ENCODE measurements at places on chromosomes 6 and 20.

DNA sequence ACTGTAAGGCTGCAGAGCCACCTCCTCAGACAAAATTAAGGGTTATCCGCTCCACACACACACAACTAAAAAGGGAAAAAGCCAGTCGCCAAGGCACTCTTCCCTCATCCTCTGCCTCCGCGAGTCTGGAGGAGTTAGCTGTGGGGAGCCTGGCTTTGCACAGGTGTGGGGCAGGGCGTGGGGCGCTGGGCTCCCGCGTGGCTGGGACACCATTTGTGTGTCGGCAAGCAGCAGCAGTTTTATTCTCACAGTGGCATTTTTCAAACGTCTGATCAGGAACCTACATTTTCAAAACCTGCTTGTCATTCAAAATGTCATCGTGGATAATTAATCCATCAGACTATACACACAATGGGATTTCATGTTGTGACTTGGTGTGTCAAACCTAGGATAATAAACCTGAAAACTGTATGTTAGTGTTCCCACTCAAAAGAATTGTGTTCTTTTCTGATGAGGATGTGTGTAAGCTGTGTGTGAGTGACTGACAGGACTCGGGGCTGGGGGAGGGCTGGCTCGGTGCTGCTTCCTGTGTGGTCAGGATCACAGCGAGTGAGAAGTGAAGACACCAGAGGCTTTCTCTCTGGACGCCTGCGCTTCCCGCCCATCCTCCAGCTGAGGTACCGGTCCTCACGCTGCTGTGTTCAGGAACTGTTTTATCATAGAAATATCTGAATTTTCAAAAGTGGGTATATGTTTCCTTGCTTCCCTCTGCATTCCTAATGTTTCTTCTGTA, 83.1 kb downstream of the IRF4 start:
- DNase-seq: peak; percentile 11

- no peak for DNase-seq
These were observed 29.5 kb downstream of the BFSP1 start for GRCh38 chr20:17501701-17502100.

DNA sequence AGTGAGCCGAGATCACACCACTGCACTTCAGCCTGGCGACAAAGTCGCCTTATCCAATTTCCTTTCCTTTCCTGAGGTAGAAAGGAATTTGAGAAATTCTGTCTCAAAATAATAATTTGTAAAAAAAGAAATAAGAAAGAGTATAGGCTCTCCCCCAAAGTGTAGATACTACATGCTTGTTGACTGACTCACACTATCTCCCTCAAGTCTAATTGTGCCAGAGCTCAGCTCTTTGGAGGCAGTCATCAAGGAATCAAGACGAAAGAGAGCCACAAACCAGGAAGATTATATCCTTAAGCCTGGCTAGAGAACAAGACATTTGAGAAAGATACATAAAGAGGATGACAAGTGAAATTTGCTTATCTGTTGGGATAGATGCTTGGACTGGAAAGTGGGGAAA, 3.7 kb upstream of the FKBPL start:
- DNase-seq: peak; percentile 80

GRCh38 chr20:37841389-37841788, 61.5 kb upstream of the VSTM2L start:
- no peak for DNase-seq

- DNase-seq: peak; percentile 97
These were observed 45.2 kb upstream of the NT5E start for GRCh38 chr6:85404564-85405174.

DNA sequence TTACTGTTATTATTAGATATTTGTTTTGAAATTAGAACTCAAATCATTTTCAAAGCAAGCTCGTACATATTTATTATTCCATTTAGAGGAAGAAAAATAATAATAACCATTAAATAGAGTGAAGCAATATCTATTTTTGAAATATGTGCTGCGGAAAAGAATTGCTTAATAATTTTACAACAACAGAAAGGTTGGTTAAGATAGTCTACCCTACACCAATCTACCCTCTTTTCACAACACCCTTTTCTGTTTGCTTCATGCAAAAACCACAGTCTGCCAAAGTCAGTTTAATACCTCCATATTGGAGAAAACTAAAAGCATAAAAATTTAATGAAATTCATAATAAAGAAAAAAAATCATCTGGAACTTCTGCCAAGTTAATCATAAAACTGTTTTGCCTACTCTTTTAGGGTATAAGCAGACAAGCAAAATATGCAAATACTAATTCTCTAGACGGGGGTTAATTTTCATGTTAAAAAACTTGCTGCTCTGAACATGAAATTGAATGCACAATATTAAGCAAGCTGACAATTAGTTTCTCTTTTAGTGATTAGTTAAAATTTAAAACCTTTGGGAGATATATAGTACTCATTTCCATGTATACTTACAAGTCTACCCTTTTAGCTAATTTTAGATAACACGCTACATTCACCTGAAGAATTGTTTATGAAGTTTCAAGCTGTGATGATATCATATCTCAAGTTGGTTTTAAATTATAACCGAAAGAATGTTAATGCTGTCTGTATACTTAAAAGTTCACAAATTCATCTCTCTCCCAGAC, 100.2 kb downstream of the AHI1 start:
- DNase-seq: no peak

DNA sequence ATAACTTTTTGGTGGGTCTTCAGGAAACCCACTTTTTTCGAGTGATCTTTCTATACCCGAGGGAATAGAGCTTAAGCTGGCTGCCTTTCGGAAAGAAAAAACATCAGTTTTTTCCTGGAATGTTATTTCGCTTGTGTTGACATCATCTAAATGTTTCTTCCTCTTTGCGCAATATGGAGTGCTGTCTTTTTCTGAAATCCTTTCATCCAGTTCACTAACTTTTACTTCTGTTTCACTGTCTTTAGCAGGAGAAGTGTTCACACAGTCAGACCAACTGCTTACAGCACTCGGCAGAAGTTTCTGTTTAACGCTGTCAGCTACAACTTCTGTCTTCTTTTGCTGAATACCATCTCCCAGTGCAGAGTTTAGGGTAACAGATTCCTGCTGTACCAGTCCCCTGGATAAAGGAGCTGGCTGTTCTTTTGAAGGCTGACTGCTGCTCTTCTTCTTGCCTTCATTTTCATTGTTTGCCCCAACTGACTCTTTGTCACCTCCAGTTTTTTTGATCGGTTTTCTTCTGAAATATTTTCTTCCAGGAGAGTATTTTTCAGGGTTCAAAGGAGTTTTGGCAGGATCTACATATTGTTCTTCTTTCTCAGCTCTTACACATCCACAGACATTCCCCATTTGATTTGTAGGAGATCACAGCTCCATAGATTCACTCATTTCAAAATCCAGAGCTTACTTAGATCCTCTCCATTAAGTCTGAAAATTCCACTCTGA, 50.0 kb upstream of the DST start:
- peak; percentile 67 for DNase-seq

DNA sequence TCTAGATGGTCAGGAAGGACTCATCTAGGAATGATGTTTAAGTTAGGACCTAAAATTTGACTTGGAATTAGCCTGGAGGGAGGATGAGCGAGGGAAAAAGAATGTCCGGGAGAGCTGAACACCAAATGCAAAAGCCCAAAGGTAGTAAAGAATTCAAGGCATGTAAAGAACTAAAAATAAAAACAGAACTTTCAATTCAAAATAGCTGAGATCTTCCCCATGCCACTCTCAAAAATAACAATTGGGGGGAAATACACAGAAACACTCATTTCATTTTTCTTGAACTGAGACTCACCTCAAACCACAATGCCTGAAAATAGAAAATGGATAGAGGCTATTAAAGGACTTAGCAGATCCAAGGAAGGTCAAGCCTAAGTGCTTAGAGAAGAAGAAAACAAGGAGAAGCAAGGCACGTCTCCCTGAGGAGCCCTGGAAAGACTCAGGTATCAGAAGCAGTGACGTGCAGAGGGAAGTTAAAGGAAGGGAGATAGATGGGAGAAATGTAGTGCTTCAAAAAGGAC, 10.4 kb downstream of the PXT1 start:
- DNase-seq: peak; percentile 92

DNA sequence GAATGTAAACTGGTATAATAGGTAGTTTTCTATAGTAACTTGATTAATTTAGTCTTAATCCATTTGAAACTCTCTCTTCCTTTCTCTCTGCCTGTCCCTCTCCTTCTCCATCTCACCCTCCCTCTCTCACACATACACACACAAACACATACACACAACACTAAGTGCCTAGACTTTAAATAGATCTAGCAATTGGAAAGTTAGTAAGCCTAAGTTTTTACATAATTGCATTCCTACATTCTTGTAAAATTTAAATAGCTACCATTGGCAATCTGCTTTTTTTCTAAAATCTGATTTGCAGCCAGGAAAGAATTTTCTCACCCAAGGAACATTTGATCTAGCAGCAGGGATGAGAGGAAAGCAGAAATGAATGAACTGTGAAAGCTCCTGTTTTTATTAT, 15.7 kb downstream of the GFRA4 start:
- DNase-seq: no peak

GRCh38 chr20:51715856-51716185, 52.4 kb downstream of the ATP9A start:
- DNase-seq: no peak

DNA sequence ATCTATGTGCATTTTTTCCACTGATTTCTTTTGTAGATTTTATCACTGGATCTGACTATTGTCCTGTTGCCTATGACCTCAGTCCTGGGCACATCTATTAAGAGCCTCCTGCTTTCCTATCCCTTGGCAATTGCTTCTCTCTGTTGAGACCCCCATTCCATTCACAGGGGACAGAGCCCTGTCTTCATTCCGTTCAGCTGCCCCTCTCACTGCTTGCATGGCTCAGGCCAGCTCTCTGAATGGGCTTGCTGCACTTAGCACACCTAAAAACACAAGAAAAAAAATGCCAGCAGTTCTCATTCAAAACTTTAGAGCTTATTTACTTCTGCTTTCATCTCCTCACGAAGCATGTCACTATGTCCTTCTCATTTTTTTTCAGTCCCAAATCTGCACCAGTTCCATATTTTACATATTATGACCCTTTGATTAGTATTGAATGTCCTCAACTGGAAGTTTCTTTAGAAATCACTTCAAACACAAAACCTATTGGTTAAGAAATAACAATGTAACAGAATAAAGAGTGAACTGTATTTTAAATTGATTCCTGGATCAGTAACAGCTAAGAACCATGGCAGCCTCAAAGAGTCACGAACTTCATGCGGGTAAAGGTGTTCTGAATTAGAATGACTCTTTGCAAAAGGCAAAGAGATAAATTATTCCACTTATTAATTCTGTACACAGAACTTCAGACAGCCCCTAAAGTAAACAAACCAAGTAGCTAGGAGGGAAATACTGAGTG, 616.5 kb downstream of the C6orf118 start:
- no peak for DNase-seq

DNA sequence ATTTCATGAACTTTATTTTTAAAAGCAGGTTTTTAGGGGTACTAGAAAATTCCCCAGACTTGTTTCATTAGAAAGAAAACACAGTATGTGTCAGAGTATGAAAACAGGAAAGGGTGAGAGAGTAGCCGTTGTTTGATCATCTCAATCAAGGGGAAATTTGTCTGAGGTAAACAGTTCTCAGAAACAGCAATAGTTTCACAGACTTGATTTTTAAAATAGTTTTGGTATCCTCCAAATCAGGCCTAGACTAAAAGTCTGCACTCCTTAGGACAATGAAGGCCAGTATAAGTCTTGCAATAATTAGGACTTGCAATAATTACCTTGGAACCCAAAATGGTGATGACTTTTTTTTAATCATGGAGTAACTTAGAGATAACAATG, 176.6 kb upstream of the TAB2 start:
- DNase-seq: no peak

GRCh38 chr20:37194621-37195417, 15.5 kb upstream of the MROH8 start:
- no peak for DNase-seq

- no peak for DNase-seq
These were observed 164.6 kb downstream of the BCAS1 start for GRCh38 chr20:53905820-53906191.

- no peak for DNase-seq
These were observed 11.1 kb upstream of the ARFGEF2 start for GRCh38 chr20:48910347-48910781.

DNA sequence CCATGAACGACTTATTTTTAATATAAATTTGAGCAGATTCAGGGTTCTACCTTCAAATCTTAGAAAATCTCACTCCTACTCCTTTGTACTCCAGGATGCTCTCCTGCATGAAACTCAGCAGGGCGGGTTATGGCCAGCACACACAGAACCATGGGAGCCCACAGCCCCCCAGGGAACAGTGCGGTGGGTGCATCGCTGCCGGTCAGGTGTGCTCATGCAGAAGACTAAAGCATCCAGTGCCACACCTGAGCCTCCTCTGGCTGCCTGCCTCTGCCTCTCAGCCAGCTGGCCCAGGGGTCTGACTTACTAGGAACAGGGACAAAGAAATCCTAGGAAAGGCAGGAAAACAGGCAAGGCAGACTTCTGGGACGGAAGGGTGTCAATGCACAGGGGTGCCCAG, 31.8 kb downstream of the EZR start:
- no peak for DNase-seq

GRCh38 chr6:34205466-34205865, 31.2 kb upstream of the HMGA1 start:
- no peak for DNase-seq

Measured in fibroblast of skin of right biceps (primary cell).